ENCODE measurements at places on chromosomes 11 and 22.

GRCh38 chr22:39351689-39352214 lies 2.0 kb downstream of the SYNGR1 start:
- DNase-seq = peak; percentile 64

DNA sequence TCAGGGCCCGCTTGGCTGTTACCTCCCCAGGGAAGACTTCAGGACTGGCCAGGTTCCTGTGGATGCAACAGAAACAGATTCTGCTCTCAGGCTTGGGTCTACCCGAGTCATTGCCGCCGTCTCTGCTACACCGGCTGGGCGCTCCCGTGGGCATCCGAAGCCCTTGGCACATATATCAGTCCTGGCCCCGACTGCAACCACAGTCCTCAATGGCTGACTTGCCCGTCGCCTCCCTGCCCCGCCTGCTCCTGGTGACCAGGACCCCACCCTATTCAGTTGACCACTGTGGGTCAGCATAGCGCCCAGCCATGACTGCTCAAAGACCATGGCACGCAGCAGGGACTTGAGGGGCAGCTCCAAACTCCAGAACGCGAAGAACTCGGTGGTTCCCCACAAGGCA lies 64.7 kb upstream of the SLC22A12 start:
- DNase-seq = no peak

DNA sequence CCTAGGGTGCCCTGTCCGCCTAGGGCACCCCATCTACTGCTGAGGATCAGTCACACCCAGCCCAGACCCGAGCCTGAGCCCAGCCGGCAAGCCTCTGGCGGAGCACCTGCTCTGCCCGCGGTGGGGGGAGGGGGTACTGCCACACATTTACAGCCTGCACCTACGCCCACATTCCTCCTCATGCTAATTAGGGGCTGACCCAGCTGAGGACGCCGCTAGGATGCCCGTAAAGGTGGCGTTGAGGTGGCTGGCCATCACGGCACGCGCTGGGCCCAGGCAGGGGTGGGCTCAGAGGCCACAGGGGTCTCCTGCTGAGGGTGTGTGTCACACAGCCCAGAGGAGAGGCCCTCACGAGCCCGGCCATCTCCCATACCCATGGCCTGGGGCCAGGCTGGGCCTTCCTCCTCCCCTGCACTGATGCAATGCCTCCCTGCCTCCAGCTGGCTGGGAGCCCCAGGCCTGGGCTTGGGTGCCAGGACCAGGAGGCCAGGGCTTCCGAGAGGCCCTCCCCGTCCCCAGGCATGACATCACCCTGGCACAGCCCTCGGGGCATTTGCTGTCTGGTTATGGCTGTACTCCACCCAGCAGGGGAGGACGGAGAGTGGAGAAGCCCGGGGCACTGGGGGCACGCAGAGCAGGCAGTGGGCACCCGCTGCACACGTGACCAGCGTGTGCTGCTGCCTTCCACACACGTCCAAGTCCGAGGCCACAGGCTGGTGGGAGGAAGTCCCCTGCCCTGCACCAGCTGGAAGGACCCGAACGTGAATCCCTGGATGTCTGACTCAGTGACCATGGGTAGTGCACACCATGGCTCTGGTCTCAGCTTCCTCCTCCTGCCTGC lies 12.7 kb downstream of the DUSP8 start:
- DNase-seq = no peak

GRCh38 chr11:91314521-91314920 lies 910.1 kb upstream of the FAT3 start:
- DNase-seq = no peak

GRCh38 chr11:101010899-101011298 lies 118.7 kb downstream of the PGR start:
- no peak for DNase-seq

GRCh38 chr11:67483831-67484665 lies 1.2 kb downstream of the AIP start:
- no peak for DNase-seq

DNA sequence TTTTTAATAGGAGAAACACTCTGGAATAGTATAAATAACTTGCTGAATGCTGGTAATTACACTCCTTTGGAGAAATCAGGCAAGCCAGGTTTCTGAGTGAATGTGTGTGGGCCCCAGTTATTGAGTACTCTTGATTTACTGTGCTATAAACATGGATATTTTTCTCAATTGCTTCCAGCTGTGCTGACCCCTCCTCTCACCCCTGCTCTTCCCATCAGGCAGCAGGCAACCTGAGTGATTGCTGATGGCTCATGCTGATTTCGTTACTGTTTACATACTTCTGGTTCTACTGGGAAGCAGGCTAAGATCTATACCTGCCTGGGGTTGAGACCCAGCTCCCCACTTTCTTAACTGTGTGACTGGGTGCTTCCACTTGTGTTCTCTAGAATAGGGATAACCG lies 68.5 kb downstream of the DHCR7 start:
- no peak for DNase-seq

- DNase-seq = no peak
Measured at GRCh38 chr11:93034031-93034722, 64.7 kb downstream of the MTNR1B start.

- no peak for DNase-seq
Measured at GRCh38 chr11:120808616-120809050, 215.3 kb upstream of the TBCEL start.

GRCh38 chr11:69463181-69463994 lies 18.1 kb upstream of the LINC01488 start:
- no peak for DNase-seq

GRCh38 chr11:17408641-17409040 lies 20.2 kb upstream of the KCNJ11 start:
- no peak for DNase-seq

GRCh38 chr11:63478896-63479295 lies 12.1 kb downstream of the PLAAT5 start:
- peak; percentile 27 for DNase-seq

- no peak for DNase-seq
Measured at GRCh38 chr11:45076761-45077160, 69.7 kb upstream of the PRDM11 start.

DNA sequence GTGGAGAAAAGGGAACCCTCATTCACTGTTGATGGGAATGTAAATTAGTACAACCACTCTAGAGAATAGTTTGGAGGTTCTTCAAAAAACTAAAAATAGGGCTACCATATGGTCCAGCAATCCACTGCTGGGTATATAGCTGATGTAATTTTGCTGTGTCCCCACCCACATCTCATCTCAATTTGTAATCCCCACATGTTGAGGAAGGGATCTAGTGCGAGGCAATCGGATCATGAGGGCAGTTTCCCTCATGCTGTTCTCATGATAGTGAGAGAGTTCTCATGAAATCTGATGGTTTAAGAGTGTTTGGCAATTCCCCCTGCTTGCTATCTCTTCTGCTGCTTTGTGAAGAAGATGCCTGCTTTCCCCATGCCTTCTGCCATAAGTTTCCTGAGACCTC lies 17.1 kb upstream of the OR52M1 start:
- DNase-seq = no peak

GRCh38 chr22:31488346-31488883 lies 1.2 kb downstream of the EIF4ENIF1 start:
- DNase-seq = no peak

- no peak for DNase-seq
Measured at GRCh38 chr11:93939084-93939760, 81.9 kb upstream of the HEPHL1 start.

DNA sequence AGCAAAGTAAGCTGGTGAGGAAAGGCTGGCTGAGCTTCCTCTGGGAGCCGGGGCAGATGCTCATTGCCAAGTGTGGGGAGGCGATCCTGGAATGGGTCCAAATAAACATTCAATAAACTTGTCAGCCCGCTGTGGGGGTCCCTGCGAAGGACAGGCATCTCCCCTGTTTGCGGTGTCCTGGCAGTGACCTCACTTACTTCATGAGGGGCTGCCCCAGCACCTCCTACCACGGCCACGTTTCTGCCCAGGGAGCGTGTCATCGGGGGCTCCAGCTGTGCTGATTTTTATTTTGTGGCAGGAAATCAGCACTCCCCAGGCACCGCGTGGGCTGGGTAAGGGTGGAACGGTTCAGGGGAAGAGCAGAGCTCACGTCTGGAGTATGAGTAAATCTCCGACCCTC lies 493.9 kb upstream of the B3GAT1 start:
- no peak for DNase-seq

DNA sequence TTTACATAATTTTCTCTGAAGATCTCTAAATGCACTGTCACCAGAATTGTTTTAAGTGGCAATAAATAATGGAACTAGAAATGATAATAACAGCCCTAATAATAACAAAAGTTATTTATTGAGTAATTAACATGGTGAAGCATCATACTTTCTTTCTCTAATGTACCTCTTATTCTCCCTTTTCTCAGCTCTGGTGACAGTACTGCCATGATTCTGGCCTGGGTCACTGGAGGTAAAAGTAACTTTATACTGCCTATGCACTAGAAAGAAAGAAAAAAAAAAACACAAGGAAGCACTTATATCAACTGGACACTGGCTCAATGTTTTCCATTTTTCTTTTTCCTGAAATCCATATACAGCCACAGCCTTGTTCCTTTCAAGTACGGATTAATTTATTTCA lies 43.7 kb downstream of the CADM1 start:
- no peak for DNase-seq

- DNase-seq = no peak
Measured at GRCh38 chr22:40485813-40486667, 115.6 kb downstream of the SGSM3 start.

DNA sequence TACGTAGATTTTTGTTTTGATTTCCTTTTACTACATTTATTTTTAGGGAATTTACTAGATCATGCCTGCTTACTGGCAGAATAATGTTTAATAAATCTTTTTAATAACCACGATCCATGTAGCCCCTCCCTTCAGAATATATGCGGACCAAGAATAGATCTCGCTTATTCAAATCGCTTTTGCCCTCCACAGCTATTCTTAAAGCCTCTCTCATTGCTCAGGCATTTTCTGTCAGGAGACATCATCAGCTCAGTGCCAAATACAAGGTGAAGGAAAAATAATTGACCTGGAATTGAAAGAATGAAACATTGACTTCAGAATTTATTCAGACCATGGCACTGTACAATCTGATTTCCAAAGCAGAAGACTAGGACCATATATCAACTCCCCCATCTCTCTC lies 10.0 kb upstream of the JAML start:
- no peak for DNase-seq

DNA sequence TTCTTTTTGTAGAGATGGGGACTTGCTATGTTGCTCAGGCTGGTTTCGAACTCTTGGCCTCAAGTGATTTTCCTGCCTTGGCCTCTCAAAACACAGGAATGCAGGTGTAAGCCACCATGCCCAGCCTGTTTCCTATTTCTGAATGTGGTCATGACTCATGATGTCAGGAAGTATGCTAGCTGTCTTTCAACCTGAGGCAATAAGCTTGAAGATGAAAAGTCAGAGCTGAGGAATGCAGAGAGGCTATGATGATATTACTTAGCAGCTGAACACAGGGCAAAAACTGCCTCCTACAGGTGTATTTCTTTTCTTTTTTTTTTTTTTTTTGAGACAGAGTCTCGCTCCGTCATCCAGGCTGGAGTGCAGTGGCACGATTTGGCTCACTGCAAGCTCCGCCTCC lies 9.0 kb upstream of the NUCB2 start:
- no peak for DNase-seq

DNA sequence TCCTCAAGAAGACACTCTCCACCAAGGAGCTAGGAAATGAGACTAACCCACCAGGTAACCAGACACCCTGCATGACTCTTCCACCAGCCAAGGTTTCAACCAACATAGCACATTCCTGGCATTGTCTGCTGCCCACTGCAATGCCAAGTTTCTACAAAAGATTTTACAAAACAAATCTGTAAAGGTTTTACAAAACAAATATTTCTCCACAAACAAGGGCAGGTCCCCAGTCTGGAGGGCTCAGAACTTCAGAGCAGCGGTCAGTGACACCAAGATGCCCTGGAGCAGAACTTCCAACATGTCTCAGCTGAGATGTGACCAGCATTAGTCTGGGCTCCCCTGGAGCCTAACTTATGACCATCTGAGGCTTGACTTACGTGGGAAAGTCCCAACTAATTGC lies 14.0 kb downstream of the GALNT18 start:
- no peak for DNase-seq

DNA sequence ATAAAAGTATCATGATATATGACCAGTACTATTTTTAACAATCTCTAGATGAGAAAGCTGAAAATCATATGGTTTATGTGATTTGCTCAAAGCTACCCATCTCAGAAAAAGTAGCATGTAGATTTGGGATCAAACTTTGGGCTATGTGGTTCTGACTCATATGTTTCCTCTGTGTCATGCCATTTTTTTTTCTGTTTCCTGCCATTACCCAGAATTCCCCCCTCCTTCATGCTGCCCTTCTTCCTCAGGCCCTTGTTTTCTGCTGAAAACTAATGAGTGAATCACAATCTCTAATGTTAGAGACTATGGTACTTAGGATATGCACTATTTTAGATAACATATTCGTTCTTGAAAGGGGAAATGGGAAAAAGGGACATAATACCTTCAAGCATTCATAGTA lies 80.7 kb downstream of the JRKL start:
- no peak for DNase-seq

DNA sequence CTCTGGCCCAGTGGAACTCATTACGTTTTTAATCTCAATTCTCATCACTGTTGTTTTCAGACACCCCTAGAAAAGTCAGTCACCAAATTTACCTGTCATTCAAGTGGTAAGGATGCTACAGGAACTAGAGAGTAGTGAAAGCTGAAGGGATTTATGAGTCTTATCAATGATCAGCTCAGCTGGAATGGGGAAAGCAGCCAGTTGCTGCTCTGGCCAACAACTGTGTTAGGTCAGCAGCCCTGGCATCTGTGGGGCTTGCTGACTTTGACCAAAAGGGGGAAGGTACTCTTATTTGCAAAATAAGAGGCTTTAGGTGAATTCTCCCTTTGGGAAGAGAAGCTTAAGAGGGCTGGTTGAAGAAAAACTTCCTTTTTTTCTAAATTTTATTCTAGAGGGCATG lies 76.2 kb upstream of the HORMAD2 start:
- no peak for DNase-seq

- DNase-seq = no peak
Measured at GRCh38 chr11:69525516-69526452, 44.3 kb downstream of the LINC01488 start.

- DNase-seq = no peak
Measured at GRCh38 chr11:134339756-134340155, 8.0 kb downstream of the GLB1L2 start.

DNA sequence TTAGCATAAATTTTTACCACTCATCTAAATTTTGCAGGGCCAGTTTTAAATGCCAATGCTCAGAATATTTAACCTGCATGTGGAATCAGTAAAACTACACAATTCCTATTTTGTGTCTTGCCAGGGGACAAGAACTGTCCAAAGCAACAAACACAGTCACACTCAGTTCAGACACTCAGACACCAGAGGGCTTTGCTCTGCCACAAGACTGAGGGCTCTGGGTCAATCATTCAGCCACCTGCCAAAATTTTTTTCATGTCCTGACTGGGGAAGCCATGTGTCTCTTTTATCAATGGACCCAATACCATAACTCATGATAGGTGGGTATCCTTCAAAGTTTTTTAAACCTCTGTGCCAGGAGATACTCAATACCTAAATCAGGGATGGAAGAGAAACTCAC lies 304.0 kb upstream of the ANO3 start:
- no peak for DNase-seq

- DNase-seq = no peak
Measured at GRCh38 chr11:128555606-128556005, 31.8 kb downstream of the ETS1 start.

GRCh38 chr11:12139144-12139881 lies 28.9 kb downstream of the MICAL2 start:
- no peak for DNase-seq

Data from NCI-H2171 (cell line).